Left cardiac atrium (tissue), 4 donors: ENCODE measurements at places on chromosomes 3 and 15. TPM values are rescaled to one million over a fixed set of nuclear protein-coding genes. Genes with fewer than 3 reads are reported as not detected.

EBLN2 gene
- total RNA-seq = 1.6 TPM

SOX14 gene
- not detected for total RNA-seq

ZNF860 gene
- 0.13 TPM for total RNA-seq

DNA sequence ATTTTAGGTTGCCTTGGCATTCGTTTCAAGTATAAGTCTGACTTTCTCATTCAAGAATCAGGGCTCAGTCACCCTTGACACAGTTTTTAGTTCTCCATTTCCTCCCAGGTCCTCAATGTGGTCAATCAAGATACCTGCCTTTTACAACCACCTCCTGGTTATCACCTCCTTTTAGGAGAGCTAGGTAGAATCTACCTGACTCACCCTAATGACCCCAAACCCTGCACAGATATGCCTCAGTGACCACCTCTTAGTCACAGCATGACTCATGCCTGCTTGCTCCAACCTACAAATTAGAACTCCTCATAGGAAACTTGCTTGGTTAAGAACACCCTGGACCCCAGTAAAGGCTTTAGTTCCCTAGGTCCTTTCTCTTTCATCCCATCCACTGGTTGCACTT, 22.5 kb downstream of the DMXL2 start:
- no peak for DNase-seq

DNA sequence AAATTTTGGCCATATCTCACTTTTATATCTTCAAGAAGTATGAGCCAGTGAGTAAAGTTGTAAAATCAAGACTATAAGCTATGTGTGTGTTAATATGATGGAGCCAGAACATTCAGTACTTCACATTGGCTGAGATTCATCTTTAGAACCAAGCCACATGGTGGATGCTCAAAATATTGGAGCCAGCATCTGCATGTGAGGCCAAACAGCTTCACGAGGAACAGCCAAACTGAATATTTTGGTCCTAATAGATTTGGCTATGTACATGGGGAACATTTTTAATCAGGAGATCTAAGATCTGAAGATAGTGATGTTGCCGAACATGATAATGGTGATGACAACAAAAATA, 1089.8 kb downstream of the TUSC7 start:
- no peak for DNase-seq

- no peak for DNase-seq
Observed at GRCh38 chr3:105767776-105768175, 101.0 kb downstream of the CBLB start.

DNA sequence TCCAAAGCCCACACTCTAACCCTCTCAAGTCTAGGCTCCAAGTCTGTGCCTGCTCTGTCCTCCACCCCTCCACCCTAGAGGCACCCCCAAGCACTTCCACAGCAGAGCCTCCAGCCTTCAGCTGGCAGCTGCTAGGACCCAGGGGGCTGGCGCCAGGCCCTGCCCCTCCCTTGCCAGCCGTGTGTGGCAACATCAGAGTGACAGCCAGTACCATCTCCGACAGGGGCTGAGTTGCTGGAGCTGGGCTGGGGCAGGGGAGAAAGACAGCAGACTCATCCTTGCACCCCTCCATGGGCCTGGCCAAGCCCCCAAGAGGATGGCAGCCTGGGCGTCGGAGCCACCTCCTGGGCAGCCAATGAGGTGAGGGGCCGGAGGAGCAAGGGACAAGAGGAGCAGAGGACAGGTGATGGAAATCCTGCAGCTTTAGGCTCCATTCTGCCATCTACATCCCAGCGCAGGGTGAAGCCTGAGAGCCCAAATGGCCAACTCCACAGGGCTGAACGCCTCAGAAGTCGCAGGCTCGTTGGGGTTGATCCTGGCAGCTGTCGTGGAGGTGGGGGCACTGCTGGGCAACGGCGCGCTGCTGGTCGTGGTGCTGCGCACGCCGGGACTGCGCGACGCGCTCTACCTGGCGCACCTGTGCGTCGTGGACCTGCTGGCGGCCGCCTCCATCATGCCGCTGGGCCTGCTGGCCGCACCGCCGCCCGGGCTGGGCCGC, at the start of gene GPR62:
Gene GPR62, plus strand, starts transcription at position 207 of the 718 bp plus-strand sequence. Its CDS starts 272 bp downstream, at position 479.
- DNase-seq = no peak

DNA sequence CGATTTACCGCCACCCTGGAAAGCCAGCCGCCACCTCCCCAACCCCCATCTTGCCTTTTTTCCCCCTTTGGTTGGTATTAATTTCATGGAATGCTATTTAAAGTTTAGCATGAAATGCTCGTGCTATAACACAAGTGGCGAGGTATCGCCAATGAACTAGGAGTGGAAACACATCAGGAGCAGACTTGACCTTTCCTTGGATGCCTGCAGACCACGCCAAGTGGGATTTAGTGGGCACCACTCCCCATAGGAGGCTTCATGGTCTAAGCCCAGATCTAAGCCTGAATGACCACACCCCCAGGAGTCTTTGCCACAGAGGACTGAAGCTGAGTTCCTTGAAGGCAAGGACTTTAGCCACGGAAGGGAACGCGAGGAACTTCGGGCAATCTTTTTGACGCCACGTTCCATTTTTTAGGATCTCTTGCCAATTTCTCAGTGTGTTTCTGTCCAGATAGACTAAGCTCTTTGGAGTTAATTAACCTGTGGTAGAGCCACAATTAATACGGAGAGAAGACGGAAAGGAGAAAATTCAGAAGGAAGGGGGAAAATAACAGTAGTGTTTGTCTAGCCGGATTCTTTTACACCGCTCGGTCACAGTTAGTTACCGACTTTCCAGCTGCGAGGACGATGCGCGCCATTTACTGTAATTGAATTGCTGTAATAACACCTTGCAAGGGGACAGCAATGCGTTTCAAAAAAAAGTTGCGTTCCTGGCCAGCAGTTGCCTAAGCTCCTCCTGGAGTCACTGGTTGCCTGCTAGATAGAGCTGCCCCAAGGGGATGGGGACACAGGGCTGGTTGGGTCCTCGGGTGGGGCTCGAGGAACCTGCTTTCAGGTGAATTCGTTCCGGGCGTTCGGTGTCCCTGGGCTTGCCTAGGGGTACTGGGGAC, 37.1 kb downstream of the NR2F2 start:
- DNase-seq = no peak
